ENCODE measurements at places on chromosomes 4 and X.

DNA sequence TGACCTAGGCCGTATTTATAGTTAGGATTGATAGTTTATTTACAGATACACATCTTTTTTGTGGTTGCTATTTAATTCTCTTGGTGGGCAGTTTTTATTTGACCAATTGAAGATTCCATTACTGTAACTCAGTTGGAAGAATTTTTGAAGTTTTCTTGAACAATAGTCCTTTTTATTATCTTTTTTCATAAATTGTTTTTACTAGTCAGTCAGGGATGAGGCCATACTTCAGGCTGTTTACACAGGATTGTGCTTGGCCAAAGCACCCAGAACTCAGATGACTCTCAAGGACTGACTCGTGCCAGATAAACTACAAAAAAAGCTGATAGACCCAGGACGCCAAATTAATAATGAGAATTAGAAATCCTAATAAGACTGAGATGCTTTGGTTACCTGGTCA lies 7.0 kb downstream of the HERC3 start:
- no peak overlapping the region for H3K4me3 ChIP-seq
- peak overlapping the region; percentile 56 for H3K27ac ChIP-seq
- H3K36me3 ChIP-seq = no peaks in the 10 kb centered on the region
- H3K4me1 ChIP-seq = no peaks in the 10 kb centered on the region
- no peaks in the 10 kb centered on the region for H3K27me3 ChIP-seq

DNA sequence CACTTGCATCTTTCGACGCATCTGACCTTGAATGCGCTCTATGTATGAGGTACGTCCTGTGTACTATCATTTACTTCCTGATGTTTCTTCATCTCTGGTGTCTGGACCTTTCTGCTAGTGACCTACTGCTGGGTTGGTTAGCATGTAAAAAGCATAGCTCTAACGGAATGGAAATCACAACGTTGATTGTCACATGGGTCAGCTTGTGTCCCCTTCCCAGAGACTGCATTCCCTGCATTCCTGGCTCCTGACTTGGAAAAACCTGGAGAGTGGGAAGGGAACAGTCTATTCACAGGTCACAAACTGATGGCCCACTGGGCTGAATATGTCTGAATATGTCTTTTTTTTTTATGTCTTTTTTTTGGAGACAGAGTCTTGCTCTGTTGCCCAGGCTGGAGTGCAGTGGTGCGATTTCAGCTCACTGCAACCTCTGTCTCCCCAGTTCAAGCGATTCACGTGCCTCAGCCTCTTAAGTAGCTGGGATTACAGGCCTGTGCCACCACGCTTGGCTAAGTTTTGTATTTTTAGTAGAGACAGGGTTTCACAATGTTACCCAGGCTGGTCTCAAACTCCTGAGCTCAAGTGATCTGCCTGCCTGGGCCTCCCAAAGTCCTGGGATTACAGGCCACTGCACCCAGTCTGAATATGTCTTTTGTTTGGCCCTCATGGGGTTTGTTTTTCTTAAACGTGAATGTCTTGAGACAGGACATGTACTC lies 16.3 kb downstream of the LONRF3 start:
- no peaks in the 10 kb centered on the region for H3K4me1 ChIP-seq
- no peak overlapping the region for H3K4me3 ChIP-seq
- no peak for DNase-seq
- no peak overlapping the region for H3K27ac ChIP-seq
- H3K36me3 ChIP-seq = no peaks in the 10 kb centered on the region

- no peaks in the 10 kb centered on the region for H3K27me3 ChIP-seq
- no peak overlapping the region for H3K27ac ChIP-seq
- no peak for DNase-seq
- no peaks in the 10 kb centered on the region for H3K4me1 ChIP-seq
- H3K4me3 ChIP-seq = no peak overlapping the region
Measured at GRCh38 chrX:6159468-6159867, 69.2 kb downstream of the NLGN4X start.

- no peak overlapping the region for H3K4me3 ChIP-seq
- no peaks in the 10 kb centered on the region for H3K4me1 ChIP-seq
- DNase-seq = no peak
- no peaks in the 10 kb centered on the region for H3K36me3 ChIP-seq
Measured at GRCh38 chr4:53478671-53479456, 101.4 kb downstream of the FIP1L1 start.

GRCh38 chr4:38141808-38142500 lies 181.8 kb downstream of the PTTG2 start:
- no peaks in the 10 kb centered on the region for H3K36me3 ChIP-seq
- no peak overlapping the region for H3K4me3 ChIP-seq
- no peaks in the 10 kb centered on the region for H3K27me3 ChIP-seq
- no peaks in the 10 kb centered on the region for H3K4me1 ChIP-seq

DNA sequence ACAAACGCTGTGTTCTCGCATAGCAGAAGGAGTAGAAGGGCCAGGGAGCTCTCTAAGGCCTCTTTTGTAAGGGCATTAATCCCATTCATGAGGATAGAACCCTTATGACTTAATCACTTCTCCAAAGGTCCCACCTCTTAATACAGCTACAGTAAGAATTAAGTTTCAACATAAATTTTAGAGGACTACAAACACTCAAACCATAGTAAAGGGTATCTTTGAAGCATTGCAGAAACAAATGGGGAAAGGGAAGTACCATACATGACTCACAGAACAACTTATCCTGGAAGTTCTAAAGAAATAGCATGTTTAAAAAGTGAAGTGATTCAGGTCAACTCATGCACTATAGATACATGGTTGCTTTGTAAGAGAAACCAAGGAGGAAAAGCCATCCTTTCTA lies 680.8 kb downstream of the RPA4 start:
- no peaks in the 10 kb centered on the region for H3K36me3 ChIP-seq
- peaks cover 8% of the 10 kb centered on the region for H3K27me3 ChIP-seq
- no peak overlapping the region for H3K27ac ChIP-seq

- no peaks in the 10 kb centered on the region for H3K4me1 ChIP-seq
- no peaks in the 10 kb centered on the region for H3K36me3 ChIP-seq
- H3K27ac ChIP-seq = no peak overlapping the region
Measured at GRCh38 chr4:36665985-36666527, 384.6 kb downstream of the DTHD1 start.

DNA sequence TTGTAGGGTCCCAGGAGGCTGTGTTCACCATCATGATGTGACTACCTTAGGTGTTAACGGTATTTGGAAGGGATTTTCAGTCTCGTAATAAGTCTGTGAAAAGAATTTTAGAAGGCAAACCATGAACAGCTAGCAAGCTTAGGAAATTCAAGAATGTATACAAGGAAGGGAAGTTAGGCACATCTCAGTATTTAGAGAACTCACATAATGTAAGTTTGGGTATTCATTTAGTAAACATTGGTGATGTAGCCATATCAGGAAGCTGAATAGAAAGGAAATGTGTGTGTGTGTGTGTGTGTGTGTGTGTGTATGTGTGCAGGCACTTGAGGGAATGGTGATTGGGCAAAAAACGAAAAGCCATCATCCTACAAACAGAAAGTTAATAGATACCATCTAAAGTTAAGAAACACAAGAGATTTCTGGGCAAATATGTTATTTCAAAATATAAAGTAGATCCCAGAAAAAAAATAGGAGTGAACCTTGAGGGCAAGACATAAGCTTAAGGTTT lies 34.7 kb upstream of the PRKX start:
- no peak for DNase-seq
- no peak overlapping the region for H3K4me3 ChIP-seq
- H3K27me3 ChIP-seq = no peaks in the 10 kb centered on the region
- H3K27ac ChIP-seq = no peak overlapping the region

- H3K4me3 ChIP-seq = no peak overlapping the region
- no peaks in the 10 kb centered on the region for H3K27me3 ChIP-seq
- H3K36me3 ChIP-seq = no peaks in the 10 kb centered on the region
- no peak overlapping the region for H3K27ac ChIP-seq
- H3K4me1 ChIP-seq = no peaks in the 10 kb centered on the region
- no peak for DNase-seq
Measured at GRCh38 chrX:150063138-150063518, 124.8 kb upstream of the EOLA2 start.

DNA sequence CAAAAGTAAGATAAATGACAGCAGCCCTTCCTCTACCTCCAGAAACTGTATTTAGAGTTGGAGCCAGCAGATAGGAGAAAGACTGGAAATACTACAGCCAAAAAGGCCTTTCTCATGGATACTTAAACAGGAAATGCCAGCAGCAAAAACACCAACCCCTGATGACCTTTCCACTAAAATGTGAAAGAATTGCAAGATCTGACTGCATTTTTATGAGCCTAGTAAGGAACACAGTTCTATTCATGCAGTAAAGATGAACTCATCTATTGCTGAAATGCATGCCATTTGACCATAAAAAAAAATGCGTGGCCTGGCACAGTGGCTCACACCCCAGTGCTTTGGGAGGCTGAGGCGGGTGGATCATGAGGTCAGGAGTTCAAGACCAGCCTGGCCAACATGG lies 19.9 kb downstream of the ABCG2 start:
- H3K27me3 ChIP-seq = no peaks in the 10 kb centered on the region
- no peaks in the 10 kb centered on the region for H3K36me3 ChIP-seq
- H3K4me3 ChIP-seq = no peak overlapping the region
- no peaks in the 10 kb centered on the region for H3K4me1 ChIP-seq
- H3K27ac ChIP-seq = no peak overlapping the region
- no peak for DNase-seq

GRCh38 chr4:38621028-38621684 lies 42.8 kb upstream of the KLF3 start:
- H3K4me3 ChIP-seq = no peak overlapping the region
- no peaks in the 10 kb centered on the region for H3K27me3 ChIP-seq
- DNase-seq = no peak
- H3K27ac ChIP-seq = peak overlapping the region; percentile 45
- H3K4me1 ChIP-seq = no peaks in the 10 kb centered on the region

DNA sequence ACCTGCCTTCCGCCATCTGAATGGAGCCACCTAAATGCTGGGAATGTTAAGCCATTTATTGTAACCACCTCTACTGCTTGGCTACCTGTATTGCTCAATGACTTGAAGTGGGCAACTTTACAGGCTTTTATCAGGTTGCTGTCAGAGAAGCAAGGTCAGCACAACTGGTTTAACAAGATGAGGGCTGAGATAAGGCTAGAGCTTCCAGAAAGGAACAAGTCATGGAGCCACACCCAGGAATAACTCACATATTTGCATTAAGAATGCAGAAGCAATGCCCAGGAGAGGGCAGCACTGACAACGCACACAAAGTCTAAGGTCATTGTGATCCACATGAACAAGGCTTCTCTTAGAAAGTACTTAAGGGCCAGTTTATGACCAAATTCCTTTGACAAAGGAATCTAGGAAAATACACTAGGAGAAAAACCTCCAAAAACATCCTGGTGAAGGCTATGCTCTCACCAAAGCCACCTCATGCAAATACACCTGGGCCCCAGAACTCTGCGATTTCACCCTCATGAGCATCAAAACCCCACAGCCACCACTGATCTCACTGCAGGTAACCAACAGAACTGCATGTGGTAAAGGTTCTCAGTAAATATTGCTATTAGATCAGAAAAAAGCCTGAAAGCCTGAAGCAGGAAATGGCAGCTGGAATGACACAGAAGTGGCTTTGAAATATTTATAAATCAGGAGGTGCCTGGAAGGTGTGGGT lies 15.0 kb upstream of the STS start:
- H3K4me1 ChIP-seq = no peaks in the 10 kb centered on the region
- peak; percentile 51 for DNase-seq
- peak overlapping the region; percentile 61 for H3K27ac ChIP-seq
- no peaks in the 10 kb centered on the region for H3K36me3 ChIP-seq
- no peaks in the 10 kb centered on the region for H3K27me3 ChIP-seq

DNA sequence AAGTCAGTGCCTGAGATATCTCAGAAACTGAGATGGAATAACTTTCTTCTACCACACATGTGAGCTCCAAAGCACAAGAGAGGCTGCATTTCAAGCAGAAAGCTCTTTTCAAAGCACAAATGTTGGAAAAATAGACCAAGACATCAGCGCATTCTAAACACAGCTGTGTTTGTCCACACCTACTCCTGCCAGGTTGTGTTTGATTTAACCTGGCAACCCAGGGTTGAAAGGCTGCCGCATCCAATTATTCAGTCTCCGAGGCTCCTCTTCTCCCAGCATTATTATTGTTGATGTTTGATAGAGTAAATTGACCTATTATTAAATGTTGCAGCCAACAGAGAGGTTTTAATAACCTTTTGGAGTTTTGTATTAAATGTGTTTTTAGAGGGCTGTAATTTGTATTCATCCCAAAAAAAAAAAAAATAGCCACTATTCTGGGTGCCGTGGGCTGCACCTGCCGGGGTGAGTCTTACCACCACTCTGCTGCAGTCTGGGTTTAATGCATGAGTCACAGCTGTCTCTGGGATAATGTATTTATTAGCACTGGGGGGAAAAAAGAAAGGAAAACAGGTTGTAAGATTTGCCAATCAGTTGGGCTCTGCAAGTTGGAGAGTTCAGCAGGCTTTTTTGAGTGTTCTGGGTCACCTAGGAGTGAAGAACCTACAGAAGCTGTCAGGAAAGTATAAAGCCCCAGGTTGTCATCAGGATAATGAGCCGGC lies 105.2 kb upstream of the NOCT start:
- no peak for DNase-seq
- peaks cover 5% of the 10 kb centered on the region for H3K4me1 ChIP-seq
- H3K36me3 ChIP-seq = no peaks in the 10 kb centered on the region
- no peak overlapping the region for H3K4me3 ChIP-seq
- H3K27me3 ChIP-seq = no peaks in the 10 kb centered on the region

DNA sequence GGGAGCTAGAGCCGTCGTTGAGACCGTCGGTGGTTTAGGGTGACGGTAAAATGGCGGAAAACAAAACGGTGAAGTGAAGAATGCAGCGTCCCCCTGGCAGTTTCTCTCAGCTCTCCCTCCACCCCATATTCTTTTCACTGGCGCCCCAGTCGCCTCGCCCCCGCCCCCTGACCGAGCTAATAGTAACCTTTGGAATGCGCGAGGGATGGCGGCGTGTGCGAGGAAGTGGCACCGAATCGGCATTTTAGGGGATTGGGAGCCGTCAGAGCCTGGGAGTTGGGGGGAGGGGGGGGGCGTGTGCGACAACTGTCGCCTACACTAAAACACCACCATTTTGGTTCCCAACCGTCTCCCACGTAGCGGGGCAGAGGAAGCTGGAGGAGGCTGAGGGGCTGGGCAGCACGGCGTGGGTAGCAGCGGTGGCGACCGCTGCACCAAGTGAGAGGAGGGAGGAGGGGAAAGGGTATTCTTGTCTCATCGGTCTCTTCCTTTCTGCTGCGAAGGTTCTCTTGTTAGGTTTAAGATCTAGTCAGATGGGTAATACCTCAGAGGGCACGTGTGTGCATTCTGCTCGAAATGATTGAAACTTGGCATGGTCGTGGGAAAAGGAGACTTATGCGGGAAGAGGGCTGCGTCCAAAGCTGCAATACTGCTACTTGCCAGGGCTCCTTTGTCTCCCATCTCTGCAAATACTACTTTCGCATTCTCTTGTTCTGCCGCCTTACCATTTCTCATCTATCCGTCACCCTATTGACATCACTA lies 840 bp downstream of the ZNF711 start:
- peak overlapping the region; percentile 75 for H3K27ac ChIP-seq
- peak overlapping the region; percentile 48 for H3K4me3 ChIP-seq
- no peak for DNase-seq

GRCh38 chrX:130841776-130842175 lies 61.2 kb downstream of the ENOX2 start:
- H3K27ac ChIP-seq = no peak overlapping the region
- no peak for DNase-seq
- H3K36me3 ChIP-seq = no peaks in the 10 kb centered on the region
- no peaks in the 10 kb centered on the region for H3K4me1 ChIP-seq

- H3K36me3 ChIP-seq = no peaks in the 10 kb centered on the region
- no peak overlapping the region for H3K27ac ChIP-seq
- H3K4me1 ChIP-seq = no peaks in the 10 kb centered on the region
- H3K27me3 ChIP-seq = no peaks in the 10 kb centered on the region
- no peak overlapping the region for H3K4me3 ChIP-seq
Measured at GRCh38 chr4:77917075-77917474, 54.4 kb downstream of the MRPL1 start.

GRCh38 chr4:22869235-22869634 lies 176.5 kb downstream of the GBA3 start:
- H3K4me3 ChIP-seq = no peak overlapping the region
- H3K27me3 ChIP-seq = no peaks in the 10 kb centered on the region
- H3K4me1 ChIP-seq = no peaks in the 10 kb centered on the region
